ENCODE measurements at places on chromosomes 6 and 20.

GRCh38 chr6:1610497-1611321, 994 bp downstream of the FOXC1 start:
- no peak for DNase-seq

- DNase-seq, result no peak
These were observed 289.9 kb upstream of the MMS22L start for GRCh38 chr6:97572943-97573342.

GRCh38 chr6:98047164-98047563, 764.1 kb upstream of the MMS22L start:
- DNase-seq, result no peak

DNA sequence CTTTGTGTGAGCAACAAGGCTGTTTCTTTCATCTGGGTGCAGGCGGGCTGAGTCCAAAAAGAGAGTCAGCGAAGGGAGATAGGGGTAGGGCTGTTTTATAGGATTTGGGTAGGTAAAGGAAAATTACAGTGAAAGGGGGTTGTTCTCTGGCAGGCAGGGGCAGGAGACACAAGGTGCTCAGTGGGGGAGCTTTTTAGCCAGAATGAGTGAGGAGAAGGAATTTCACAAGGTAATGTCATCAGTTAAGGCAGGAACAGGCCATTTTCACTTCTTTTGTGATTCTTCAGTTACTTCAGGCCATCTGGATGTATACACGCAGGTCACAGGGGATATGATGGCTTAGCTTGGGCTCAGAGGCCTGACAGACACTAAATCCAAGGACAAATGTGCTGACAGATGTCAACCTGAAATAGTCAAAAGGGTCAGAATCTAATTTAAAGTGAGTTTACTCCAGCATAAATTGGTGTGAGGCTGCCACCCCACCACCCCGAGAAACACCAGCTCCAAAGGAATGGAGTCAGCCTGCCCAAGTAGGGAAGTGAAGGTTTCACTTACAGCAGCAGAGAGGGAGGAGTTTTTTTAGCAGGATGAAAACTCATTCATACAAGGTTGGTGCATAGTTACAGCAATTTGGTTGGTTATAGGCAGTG, 560.0 kb upstream of the CDH4 start:
- DNase-seq, result no peak

DNA sequence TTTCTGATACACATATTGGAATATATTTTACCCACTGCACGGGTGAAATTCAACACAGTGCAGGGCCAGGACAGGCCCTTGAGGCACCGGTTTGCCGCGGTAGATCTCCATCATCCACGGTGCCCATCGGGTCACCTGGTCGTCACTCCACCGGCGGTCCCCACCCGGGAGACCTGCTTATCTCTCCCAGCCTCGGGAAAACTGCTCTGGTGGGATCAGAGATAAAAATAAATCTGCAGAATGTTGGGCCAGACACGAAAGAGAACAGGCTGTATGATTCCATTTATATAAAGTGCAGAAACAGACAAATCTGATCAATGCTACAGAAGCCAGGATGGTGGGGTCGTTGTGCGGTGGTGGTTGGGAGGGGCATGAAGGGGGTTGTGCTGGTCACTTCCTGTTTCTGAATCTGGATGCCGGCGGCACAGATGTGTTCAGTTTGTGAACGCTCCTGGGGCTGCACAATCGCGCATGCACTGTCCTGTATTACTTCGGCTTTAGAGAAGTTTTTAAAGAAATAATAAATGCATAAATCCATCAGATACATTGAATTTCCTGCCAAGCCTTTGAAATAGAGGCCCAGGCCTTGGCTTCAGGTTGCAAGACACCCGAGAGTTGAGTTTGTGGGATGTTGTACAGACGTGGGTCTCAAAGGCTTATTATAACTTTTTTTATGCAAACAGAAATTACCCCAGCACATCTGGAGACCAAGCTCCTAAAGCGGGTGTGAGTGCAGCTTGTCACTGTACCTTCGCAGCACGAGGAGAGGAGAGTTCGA, 54.3 kb downstream of the ANKRD60 start:
- no peak for DNase-seq

Data from fibroblast of the conjunctiva (primary cell).